Stimulated activated CD4-positive, alpha-beta T cell treated with anti-CD3 and anti-CD28 coated beads, Interleukin-4, amount 100 ng/mL, for 24 hours (primary cell): ENCODE measurements at places on chromosomes 3 and 15.

- DNase-seq: peak; percentile 26
Observed at GRCh38 chr15:98651036-98651481, 2.7 kb downstream of the IGF1R start.

DNA sequence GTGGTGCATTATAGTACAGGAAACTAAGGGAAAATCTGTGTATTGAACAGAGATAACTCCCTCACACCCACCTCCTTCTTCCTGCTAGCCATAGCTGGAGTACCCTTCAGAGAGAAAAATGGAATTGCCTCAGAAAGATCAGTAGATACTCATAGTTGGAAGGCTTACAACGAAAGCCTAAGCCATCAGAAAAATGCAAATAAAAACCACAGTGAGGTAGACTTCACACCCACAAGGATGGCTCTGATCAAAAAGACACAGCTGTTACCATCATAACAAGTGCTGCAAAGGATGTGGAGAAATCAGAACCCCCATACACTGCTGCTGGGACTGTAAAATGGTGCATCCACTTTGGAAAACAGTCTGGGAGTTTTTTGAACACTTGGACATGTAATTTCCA is 7.4 kb upstream of the DLG1 start:
- DNase-seq: peak; percentile 10

DNA sequence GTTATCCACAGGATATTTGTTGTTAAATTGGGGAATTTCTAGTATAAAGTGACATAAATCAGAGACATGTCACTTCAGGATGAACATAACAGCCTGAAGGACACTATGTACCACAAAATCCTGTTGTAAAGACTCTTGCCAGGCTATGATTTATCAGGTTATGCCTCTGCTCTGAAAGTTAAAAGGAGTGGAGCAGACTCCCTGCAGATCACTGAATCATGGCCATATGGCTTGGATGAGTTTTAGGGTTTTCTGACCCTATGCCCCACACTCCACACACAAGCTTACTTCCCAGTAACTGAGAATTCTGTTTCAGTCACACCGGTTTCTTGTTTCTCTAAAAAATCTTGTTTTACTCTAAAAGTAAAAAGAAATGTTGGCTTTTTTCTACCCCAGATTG is 869.4 kb downstream of the NAALADL2 start:
- DNase-seq: no peak

- DNase-seq: peak; percentile 77
Observed at GRCh38 chr15:60798821-60799220, 319.9 kb upstream of the ICE2 start.

DNA sequence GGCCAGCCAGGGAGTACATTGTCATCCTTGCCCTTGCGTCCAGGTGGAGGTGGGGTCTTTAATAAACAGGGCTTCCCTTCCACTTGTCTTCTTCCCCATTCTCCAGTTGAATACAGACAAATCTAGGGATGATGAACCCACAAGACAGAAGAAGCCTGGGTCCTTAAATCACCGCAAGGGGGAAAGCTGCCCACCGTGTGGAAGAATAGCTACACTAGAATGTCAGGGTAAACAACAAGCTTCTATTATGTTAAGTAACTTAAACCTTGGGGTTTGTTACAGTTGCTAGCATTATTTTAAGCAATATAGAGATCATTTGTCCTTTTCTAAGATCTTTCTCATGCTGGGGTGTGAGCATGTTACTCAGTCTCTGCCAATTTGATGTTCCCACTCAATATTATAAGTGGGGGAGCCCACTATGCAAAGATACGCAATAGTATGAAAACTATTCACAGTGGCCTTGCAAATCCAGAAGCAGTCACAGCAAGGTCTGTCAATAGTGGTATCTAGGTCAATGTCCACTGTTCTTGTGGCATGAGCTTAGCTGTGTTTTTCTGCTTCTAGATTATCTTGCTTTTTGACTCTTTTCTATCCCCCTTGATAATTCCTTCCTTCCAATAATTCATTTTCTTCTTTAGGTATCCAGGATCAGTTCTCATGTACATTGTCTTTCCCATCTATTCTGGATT is 12.0 kb upstream of the PCCB start:
- no peak for DNase-seq

DNA sequence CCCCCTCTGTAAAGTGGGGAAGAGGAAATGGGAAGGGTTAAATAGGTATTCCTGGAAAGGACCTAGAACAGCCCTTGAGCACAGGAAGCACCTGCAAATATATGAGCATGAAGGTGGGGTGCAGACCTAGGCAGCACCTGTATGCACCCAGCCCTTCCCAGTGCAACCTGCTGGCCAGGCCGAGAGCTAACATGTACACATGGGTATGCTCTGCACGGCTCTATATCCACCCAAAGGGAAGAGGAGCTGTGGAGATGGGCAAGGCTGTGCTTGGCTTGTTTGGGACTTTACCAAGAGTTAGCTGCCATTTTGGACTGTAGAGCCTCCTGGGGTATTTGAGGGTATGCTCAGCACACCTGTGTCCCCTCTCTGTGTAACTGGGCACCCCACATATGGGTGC is 171.2 kb downstream of the KLF13 start:
- no peak for DNase-seq

GRCh38 chr15:63238796-63239195 is 38.6 kb upstream of the APH1B start:
- peak; percentile 12 for DNase-seq

DNA sequence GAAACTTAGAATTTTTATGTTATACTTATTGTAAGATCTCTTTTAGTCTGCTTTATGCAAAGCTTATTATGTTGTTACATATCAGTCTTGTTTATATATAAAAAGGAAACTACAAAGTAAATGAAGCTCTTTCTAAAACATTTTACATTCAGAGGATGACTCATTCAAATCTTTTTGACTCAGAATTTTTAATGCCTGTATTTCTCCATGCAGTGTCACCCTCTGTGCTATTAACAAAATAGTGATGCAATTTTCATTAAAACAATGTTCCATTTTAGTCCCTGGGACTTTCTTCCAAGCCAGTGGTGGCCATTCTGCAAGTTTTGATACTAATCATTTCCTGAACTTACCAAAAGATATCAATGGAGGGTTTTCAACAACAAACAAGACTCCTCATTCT is 216.1 kb downstream of the NAALADL2 start:
- no peak for DNase-seq

DNA sequence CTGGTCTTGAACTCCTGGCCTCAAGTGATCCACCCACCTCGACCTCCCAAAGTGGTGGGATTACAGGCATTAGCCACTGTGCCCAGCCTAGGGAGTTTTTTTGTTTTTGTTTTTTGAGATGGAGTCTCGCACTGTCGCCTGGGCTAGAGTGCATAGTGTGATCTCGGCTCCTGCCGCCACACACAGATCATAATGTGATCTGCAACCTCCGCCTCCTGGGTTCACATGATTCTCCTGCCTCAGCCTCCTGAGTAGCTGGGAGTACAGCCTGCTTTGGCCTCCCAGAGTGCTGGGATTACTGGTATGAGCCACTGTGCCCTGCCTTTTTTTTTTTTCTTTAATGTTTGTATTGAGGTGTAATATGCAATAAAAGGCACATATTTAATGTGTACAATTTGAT is 78.2 kb downstream of the SMAD3 start:
- DNase-seq: no peak

DNA sequence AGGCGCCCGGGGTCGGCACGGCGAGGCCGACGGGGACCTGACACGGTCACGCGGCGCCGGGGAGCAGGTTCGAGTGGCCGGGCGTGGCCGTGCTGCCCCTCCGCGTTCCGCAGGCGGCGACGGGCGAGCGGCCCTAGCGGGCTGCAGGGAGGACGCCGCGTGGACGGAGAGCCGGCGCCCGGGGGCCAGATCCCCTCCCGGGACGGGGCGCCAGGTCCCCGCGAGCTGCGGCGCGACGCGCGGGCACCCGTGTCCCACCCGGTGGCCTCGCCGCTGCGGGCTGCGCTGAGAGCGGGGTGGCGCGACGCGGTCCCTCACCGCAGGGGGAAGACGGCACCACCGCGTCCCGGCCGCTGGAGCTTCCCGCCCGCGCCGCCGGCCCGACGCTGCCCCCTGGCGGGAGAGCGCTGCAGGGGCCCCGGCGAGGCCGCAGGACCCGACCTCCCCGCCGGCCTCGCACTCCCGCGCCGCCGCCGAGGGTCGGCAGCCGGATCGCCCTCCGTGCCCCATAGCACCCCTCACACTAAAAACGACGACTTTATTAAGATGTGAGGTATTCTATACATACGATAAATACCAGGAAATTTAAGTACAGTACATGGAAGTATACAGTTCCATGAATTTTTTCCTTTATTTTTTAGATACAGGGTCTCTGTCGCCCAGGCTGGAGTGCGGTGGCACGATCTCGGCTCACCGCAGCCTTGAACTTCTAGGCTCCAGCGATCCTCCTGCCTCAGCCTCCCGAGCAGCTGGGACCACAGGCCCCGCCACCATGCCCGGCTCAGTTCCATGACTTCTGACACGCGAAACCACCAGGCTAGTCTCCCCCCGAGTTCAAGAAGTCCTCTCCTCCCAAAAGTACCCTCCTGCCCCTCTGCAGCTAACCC is 1.3 kb upstream of the PIGZ start:
- peak; percentile 68 for DNase-seq

GRCh38 chr3:34056181-34056910 is 257.9 kb downstream of the PDCD6IP start:
- DNase-seq: no peak

GRCh38 chr3:172181932-172182586 is 142.7 kb downstream of the FNDC3B start:
- no peak for DNase-seq

- DNase-seq: no peak
Observed at GRCh38 chr15:58139989-58140522, 1.9 kb downstream of the AQP9 start.

DNA sequence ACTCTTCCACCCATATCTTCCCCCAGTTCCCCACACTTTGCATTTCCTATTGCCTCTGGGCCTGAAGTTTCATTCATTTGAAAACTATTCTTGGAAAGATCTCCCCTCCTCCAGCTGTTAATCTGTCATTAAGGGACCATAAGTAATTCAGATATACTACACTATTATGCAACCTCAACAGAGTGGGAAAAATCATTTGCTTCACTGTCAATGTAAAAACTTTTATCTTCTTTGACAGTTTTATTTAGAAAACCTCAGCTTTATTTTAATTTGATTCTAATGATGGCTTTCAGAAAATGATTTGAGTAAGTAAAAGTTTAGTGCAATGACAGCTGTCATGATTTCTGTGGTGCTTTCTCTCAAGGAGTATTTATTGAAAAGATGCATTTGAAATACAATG is 435.3 kb upstream of the KCNMB2 start:
- DNase-seq: no peak

DNA sequence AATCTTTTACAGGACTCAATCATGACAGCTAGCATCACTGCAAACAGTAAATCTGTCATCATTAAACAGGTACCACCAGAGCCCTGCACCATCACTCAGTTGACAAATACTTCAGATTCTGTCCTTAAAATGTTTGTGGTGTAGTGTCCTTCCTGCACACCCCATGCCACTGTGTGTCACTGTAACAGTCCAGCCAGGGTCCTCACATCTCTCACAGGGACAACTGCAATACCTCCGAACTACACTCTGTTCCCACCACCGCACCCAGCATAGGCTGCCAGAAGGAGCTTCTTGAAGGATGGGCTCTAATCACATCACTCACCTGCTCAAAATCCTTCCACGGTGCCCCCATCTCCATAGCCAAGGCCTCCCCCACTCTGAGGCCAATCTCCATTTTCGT is 90.2 kb upstream of the FGF12 start:
- DNase-seq: no peak

DNA sequence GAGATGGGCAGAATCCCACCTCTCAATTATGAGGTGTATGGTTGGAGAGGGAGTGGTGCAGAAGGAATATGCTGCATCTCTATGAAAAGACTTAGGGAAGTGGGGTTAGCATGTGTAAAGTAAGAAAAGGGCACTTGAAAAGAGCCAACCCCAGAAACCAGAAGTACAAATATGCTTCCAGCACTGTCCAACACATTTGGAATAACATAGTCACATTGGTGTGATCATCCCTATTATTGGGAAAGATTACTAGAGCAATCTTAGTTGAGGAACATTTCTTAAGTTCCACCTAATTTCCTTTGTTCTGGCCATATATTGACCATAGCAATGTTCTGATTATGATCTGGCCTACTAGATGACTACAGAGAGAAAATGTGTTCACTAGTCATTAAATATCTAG is 34.3 kb downstream of the HMG20A start:
- DNase-seq: no peak

- no peak for DNase-seq
Observed at GRCh38 chr3:179464323-179465092, 13.2 kb upstream of the GNB4 start.

GRCh38 chr3:99534951-99535704 is 103.3 kb upstream of the COL8A1 start:
- DNase-seq: no peak

DNA sequence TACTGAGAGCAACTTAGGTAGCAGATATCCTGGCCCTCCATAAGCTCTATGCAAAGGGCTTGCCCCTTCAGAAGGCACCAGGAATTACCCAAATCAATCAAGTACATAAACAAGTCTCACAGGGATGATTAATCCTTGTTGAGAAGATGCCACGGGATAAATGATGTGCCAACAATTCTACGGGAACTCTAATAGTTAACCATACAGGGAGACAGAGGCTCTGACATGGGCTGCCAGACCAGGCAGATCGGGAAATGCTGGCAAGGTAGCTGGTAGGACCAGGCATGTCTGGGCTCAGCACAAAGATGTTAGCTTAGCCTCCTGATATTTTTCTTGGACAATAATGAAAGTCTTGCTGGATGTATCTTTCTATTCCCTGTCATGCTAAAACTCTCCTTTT is 249.3 kb upstream of the THBS1 start:
- no peak for DNase-seq

DNA sequence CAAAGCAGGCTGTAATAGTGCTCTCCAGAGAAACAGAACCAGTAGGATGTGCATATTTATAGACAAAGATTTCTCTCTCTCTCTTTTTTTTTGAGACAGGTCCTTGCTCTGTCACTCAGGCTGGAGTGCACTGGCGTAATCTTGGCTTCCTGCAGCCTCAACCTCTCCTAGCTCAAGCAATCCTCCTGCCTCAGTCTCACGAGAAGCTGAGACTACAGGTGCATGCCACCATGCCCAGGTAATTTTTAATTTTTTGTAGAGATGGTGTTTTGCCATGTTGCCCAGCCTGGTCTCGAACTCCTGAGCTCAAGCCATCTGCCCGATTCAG is 67.1 kb upstream of the CHD2 start:
- DNase-seq: no peak

- no peak for DNase-seq
Observed at GRCh38 chr3:182105875-182106274, 394.1 kb downstream of the SOX2 start.

GRCh38 chr15:45572617-45573016 is 14.6 kb upstream of the BLOC1S6 start:
- no peak for DNase-seq

- DNase-seq: no peak
Observed at GRCh38 chr15:90986790-90987507, 7.4 kb downstream of the PRC1 start.

GRCh38 chr3:51390246-51391074 is 625 bp upstream of the RBM15B start:
- DNase-seq: no peak

GRCh38 chr15:97525809-97526208 is 434.7 kb upstream of the ARRDC4 start:
- DNase-seq: no peak
